ENCODE measurements at places on chromosomes 4 and X.

DNA sequence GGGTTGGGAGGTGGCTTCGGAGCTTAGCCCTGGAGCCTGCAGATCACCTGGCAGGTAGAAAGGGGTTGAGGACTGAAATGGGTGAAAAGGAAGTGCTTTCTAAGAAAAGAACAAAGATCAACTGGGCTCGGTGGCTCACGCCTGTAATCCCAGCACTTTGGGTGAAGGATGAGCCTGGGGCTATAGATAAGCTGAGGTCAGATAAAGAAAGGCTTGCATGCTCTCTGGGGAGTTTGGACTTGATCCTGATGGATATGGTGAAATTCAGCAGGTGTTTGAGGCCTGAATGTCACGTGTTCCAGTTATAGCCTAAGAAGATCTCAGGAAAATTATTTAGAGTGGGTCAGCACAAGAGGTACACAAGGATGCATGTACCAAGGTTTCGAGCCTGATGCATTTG lies 40.8 kb downstream of the SLC34A2 start:
- DNase-seq, result no peak

- DNase-seq, result no peak
These were observed 19.8 kb upstream of the ATXN3L start for GRCh38 chrX:13339607-13340006.

DNA sequence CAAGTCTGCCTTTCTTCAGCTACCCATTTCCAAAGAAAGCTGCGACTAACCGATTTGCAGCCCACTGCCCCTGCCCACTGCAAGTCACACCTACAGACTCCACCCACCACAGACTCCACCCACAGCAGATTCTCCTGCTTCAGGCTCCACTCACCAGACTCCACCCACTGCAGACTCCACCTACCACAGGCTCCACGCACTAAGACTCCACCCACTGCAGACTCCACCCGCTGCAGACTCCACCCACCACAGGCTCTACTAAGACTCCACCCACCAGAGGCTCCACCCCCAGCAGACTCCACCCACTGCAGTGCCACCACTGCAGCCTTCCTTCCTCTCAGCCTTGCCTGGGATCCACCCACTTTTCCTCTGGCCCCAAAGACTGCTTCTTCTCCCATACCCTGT lies 41.3 kb downstream of the ABLIM2 start:
- no peak for DNase-seq

DNA sequence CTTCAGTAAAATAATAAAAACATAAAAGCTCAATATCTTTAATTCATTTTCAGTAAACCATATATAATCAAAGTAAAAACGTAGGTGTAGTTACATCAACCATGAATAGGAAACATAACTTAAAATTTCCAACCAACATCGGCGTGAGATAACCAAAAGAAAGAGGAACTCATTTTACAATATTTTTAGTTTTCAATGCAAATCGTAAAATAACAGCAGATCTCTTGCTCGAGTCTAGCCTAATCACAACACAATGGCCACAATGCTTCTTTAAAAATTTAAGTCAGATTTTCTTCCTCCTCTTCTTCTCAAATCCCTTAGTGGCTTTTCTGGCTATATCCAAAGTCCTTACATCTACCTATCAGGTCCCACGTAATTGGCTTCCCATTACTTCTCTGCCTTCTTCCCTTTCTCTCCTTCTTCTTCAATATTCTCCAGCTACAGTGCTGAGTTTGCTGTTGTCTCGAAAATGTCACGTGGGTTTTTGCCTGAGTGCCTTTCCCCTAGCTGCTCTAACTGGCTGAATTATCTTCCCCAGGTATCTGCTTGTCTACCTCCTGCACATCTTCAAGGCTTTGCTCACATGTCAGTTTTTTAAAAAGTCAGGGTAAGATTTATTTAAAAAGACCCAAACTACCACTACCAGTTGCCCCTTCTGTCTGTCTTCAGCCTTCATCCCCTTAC lies 90.9 kb upstream of the BANK1 start:
- DNase-seq, result no peak

DNA sequence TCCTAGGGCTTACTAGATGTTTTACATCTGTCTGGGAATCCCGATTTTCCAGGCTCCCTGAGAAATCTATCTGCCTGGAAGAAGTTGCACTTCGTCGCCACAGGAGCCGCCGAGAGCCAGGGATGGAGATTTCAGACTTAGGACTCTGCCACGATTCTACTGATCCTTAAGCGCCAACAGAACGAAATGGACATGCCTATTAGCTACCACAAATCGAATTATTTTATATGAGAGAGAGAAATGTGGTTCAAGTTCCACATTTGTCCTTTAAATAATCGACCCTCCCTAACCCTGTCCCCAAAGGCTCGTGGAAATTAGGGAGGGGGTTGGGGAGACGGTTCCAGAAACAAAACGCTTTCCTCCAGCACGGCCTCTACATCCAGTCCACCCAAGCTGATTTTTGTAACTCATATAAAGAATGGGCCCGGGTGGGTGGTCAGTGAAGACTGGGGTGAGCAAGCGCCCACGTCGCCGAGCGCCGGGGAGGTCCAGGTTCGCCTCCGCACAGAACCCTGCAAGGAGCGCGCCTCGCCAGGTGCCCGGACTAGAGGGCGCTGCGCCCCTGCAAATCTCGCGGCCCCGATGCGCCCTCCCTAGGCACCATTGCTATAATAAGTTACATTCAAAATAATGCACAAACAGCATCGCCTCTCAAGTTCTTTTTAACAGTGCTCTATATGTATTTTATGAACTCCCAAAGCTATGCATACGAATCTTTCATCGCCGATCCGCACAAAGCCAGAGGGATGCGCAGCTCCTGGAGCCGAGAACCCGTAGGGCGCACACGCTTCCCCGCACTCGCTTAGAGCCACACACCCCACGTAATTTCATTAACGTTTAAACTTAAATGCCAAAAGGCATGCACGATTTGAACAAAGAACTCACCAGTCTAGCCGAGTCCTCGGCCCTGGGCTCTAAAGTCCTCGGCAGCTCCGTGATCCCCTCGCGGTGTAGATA lies 2.1 kb upstream of the FAT1 start:
- DNase-seq, result peak; percentile 81

GRCh38 chr4:105569057-105569865 lies 16.8 kb downstream of the ARHGEF38 start:
- DNase-seq, result no peak

GRCh38 chr4:142191901-142192300 lies 555.5 kb downstream of the IL15 start:
- DNase-seq, result no peak

DNA sequence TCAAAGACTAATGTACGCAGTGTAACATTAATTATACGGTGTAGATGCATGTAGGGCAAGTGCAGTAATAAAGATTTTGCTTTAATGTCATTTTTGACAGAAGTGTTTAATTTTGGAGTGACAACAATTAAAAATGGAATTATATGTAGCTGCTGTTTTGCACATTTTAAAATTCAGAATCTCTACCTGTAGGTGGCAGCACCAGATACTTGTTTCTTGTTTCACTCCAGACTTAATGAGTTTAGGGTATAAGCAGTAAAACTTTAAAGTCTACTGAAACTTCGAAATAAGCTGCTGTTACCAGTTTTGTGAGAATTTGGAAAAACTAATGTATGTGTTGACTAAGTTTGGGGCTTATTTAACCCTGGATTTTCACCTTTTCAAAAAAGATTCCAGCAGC lies 144.9 kb downstream of the POLA1 start:
- DNase-seq, result peak; percentile 31

DNA sequence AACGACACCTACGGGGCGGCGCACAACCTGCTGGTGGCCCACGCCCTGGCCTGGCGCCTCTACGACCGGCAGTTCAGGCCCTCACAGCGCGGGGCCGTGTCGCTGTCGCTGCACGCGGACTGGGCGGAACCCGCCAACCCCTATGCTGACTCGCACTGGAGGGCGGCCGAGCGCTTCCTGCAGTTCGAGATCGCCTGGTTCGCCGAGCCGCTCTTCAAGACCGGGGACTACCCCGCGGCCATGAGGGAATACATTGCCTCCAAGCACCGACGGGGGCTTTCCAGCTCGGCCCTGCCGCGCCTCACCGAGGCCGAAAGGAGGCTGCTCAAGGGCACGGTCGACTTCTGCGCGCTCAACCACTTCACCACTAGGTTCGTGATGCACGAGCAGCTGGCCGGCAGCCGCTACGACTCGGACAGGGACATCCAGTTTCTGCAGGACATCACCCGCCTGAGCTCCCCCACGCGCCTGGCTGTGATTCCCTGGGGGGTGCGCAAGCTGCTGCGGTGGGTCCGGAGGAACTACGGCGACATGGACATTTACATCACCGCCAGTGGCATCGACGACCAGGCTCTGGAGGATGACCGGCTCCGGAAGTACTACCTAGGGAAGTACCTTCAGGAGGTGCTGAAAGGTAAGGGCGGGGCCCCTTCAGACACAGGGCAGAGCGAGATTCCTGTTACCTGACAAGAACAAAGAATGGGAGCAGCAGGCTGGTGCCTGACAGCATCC lies 11.7 kb downstream of the RPL9 start:
- DNase-seq, result peak; percentile 56

DNA sequence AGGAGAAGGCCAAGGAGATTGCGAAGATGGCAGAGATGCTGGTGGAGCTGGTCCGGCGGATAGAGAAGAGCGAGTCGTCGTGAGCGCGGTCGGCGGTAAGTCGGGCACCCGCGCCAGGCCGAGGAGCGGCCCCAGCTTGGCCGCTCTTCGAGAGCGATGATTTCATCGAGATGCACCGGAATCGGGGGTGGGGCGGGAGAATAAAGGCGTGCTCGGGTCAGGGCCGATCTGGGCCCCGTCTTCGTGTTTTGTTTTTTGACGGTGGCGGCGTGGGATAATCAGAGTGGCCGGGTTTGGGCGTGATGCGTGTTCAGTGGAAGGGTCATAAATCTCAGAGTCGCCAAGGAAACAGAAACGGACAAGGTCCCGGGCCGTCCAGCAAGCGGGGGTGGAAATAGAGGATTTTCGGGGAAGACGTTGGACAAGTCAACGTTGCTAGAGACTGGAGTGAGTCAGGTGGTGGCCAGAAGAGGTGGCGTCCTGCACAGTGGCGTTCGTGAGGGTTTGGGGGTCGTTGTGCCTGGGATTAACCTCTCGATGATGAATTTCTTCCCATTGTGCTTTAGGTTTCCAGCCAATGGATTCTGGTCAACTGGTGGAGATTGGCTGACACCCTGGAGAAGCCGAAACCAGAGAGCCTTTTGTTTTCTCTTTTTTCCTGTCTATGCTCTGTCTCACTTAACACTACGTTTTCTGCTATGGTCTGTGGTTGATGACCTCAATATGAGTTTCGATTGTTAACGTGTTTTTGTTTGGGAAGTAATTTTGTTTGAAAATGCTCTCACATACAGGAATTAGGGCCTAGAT lies 882 bp downstream of the MRFAP1 start:
- no peak for DNase-seq

- DNase-seq, result no peak
These were observed 43.7 kb downstream of the MAGEA9 start for GRCh38 chrX:149825424-149825823.

DNA sequence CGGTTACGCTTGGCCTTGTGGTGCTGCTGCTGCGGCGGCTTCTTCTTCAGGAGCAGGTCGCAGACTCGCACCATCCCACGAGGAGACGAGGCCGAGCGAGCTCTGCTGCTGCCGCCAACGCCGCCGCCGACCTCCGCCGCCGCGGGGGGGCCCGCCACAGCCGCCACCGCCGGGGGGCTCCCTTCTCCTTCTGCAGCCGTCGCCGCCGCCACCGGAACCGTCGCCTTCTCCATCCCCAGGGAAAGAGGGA lies 237 bp downstream of the ANKRD17 start:
- DNase-seq, result no peak

- DNase-seq, result no peak
These were observed 169.0 kb downstream of the ZNF330 start for GRCh38 chr4:141389649-141390048.

- DNase-seq, result no peak
These were observed 1999.1 kb upstream of the ADGRL3 start for GRCh38 chr4:59200992-59201391.

DNA sequence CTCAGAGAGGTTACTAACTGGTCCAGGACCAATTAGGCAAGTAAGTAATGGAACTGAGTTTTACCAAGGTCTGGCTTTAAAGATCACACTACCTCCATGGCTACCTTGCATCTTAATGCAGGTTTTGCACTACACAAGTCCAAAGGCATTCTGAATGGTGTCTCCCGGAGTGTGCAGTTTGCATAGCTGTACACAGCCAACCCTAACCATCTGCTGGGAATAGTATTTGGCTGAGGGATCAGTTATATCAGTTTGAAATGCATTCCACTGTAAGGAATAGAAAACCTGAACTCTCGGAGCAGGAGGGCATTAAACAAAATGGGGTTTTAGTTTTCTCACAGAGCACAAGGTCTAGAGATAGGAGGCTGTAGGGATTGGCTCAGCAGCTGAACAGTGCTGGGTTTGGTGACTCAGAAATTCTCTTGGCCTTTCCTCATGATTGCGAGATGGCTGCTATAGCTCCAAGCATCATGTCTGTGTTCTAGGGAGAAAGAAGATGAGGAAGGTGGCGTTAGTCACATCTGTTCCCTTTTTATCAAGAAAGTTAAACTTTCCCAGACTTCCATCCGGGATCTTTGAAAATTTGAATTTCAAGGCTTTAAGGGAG lies 177.1 kb downstream of the NHS start:
- no peak for DNase-seq

DNA sequence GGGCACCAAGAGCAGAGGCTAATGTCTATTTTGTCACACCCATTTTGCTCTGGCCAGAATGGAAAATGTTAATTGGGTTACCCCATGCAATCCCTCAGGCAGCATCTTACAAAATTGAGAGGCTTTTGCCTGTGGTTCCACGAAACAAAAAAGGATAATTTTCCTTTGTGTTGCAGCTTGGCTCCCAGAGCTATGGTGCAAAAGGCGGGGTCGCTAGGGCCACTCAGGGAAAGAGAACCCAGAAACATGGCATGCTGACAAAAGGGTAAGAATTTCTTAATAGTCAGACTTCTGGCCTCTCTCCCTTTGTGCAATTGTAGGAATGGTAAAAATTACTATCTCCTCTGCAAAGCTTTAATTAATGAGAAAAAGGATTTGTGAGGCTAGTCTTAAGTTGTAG lies 119.6 kb upstream of the BANK1 start:
- no peak for DNase-seq

DNA sequence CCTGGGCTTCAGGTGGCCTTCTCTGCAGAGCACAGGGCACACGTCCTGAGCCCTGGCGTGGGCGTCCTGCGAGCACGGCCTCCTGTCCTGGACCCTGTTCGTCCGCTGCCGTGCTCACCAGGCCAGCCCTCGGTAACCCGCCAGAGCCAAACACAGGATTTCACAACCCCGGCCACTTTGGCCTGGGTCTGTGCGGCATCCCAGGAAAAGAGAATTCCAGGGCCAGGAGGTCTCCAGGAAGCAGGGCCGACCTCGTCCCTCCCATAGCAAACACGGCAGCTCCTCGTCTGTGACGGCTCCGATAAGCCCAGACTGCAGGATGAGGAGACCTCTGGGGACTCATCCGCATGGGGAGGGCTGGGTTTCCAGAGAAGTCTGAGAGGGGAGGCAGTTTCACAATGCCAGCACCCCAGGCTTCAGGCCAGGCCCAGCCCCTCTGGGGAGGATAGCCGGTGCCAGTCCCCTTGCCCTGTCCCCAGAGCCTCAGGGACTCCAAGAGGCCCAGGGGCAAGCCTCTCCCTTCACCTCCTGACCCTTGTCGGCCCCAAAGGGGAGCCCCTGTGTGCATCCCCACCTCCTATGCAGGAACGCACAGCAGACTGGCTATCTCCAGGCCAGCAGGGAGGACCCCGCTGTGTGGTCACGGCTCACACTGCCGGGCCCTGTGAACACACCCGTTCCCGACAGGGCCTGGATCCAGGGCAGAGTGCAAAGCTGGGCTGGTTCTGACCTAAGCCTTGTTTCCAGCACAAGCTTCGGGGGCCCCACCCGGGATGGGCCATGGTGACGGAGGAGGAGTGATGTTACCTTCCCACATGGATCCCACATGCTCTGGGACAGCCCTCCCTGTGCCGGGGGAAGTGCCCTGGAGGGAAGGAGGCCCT lies 22.3 kb upstream of the HTRA3 start:
- DNase-seq, result no peak
